Activated CD8-positive, alpha-beta memory T cell treated with anti-CD3 and anti-CD28 coated beads, Interleukin-2, amount 10 ng/mL, durations not matched to agents 7 days and 5 days (primary cell): ENCODE measurements at places on chromosomes 16 and 17. TPM values are rescaled to one million over a fixed set of nuclear protein-coding genes. Genes with fewer than 3 reads are reported as not detected.

GRCh38 chr17:66379996-66380395 is 77.6 kb downstream of the PRKCA start:
- no peak for DNase-seq

DNA sequence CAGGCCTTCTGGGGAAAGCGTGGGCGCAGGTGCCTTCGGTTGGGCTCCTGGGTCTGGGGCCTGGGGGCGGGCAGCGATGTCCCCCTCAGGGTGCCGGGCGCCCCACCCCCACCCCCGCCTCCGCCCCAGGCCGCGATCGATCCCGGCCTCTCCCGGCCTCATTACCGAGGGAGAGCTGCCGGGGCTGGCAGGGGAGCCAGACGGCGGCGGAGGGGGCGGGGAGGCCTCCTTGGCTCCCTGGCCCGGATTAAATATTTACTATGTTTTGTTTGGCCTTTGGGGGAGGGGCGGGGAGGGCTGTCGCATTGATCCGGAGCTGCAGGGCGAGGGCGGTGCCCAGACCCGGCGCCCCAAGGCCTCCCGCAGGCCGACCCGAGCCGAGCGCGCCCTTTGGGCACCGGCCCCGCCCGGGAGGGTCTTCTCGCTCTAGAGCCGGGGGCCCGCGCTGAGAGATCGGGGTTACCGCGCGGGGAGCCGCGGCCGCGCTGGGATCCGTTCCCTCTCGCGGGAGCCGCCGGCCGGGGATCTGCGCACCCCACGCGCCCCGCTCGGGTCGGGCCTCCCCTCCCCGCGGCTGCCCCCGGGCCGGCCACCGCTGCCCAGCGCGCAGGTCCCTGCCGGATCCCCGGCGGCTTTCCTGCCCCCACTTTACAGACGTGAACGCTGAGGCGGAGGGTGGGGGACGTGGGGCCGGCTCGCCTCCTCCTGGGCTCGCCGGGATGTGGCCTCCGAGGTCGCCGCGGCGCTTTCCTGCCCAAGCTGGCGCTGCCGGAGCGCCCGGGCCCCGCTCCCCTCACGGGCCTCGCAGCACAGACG is 27.0 kb downstream of the RTN4RL1 start:
- no peak for DNase-seq

DNA sequence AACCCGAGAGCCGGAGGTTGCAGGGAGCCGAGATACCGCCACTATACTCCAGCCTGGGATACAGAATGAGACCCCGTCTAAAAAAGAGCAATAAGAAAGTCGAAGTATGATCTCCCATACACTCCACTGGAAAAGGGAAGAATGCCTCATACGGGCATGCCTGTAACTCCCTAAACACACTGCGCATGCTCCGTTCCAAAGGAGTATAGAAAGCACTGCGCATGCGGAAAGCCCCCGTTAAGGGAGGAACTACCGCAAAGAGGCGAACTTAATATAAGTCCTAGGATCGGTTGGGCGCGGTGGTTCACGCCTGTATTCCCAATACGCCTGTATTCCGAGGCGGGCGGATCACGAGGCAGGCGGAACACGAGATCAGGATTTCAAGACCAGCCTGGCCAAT is 313.1 kb upstream of the ERCC4 start:
- no peak for DNase-seq

GRCh38 chr16:15509051-15509592 is 74.7 kb downstream of the BMERB1 start:
- peak; percentile 53 for DNase-seq

GRCh38 chr17:20234276-20234675 is 225.1 kb downstream of the SPECC1 start:
- DNase-seq: peak; percentile 89

- no peak for DNase-seq
Observed at GRCh38 chr17:9912121-9913099, 7.3 kb upstream of the RCVRN start.

GRCh38 chr17:981292-981658 is 1.7 kb upstream of the NXN start:
- no peak for DNase-seq

DNA sequence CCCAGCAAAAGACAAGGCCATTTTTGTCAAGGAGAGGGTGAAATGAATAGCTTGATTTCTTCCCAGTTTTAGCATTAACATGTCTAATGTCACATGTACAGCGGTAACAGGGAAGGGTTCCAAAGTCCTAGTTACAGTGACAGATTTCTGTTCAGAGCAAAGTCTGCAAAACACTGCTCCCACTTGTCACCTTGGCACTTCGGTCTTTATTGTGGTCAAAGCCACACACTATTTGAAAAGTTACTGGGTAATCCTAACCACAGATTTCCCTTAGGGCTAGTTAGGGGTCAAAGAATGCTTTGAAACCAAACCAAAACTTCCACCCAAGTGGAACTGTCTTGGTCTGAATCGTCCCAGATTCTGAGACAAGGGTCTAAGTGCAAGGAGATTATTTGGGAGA is 455.6 kb downstream of the HS3ST3B1 start:
- DNase-seq: no peak

- peak; percentile 53 for DNase-seq
Observed at GRCh38 chr17:76562734-76563148, 22.9 kb downstream of the PRCD start.

DNA sequence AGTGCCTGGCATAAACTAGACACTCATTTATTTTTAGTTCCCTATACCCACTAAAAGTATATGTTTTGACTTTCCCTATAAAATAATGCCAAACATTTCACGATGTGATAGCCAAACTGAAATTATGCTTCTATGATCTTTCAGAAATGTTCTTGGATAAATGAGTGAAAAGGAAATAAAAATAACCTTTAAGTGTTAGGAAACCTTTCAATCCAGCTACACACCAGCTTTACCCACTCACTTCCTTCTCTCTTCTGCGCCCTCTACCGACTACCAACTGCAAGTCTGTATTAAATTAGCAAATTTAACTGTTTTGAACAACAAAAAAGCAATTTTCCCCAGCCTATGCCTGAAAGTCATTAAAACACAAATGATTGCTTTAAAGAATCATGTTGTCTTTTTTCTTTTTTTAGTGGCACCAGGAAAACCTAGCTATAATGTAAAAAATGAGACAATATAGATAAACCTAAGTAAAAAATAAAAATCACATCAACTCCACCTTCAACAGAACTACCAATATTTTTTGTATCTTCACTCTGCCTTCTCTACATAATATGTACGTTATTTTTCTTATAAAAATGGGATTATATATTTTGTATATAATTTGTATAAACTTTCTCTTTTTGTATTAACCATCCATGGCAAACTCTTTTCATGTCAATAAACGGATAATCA is 13.2 kb upstream of the TMEM100 start:
- DNase-seq: peak; percentile 54

- DNase-seq: no peak
Observed at GRCh38 chr16:22353191-22353919, 21.1 kb downstream of the CDR2 start.

- DNase-seq: no peak
Observed at GRCh38 chr16:9238346-9238745, 146.9 kb downstream of the HAPSTR1 start.

GRCh38 chr17:4678448-4679026 is 25.4 kb downstream of the PELP1 start:
- peak; percentile 56 for DNase-seq

GRCh38 chr17:27762527-27763305 is 37.6 kb downstream of the NOS2 start:
- peak; percentile 45 for DNase-seq

DNA sequence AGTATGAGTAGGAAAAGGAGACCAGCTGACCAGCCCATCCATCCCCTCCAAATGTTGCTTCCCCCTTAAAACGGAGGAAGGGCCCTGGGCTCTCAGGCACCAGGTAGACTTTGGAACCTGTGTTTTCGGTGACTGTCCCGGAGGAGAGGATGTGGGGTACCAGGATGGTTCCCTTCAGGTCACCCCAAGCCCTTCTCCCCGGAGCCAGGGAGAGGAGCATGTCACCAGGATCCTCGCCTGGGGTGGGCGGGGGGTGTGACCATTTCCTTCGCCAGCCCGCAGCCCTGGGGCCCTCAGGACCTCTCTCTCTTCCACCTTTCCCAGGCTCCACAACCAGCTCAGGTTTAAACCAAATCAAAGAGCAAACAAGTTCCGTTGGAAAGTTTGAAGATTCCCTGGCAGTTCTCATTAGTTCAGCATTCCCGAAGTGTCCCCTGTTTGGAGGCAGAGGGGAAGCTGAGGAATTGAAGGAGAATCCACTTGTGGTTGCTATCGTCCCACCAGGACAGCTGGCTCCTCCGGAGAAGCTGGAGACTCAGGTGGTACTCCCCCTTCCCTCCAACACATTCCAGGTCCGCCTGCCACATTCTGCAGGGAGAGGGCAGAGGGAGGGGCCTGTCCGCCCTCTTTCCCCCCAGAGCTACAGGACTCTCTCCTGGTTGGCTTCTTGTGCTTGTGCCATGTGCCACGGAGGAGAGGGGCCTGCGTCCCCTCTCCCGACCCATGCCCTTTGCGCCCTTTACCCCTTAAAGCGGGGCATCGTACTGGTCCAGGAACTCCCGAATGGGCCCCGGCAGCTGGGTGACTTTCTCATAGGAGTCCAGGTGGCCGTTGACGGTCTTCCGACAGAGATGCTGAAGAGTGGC is 2.0 kb downstream of the SOCS3 start:
- no peak for DNase-seq

- DNase-seq: no peak
Observed at GRCh38 chr16:77289331-77289809, 90.2 kb downstream of the SYCE1L start.

DNA sequence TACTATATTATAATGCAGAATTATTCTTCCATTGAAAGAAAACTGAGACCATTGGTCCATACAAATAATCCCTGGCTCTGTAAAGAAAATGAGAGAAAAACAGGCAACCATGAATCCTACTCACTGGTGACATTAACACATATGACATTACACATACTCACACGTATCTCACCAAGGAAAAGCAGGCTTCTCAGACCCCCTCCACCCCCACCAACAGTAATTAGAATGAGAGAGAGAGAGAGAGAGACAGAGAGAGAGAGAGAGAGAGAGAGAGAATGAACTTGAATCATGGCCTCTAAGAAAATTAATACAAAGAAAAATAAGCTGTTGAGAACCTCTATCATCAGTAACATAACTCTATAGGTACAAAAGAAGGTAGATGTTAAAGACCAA is 132.0 kb downstream of the SNX11 start:
- no peak for DNase-seq

- DNase-seq: no peak
Observed at GRCh38 chr17:14672830-14673229, 371.9 kb downstream of the HS3ST3B1 start.

GRCh38 chr17:13996276-13996675 is 73.0 kb upstream of the COX10 start:
- DNase-seq: no peak

GRCh38 chr17:42155614-42156045 is 841 bp upstream of the RAB5C start:
- DNase-seq: no peak

GRCh38 chr17:32021615-32021955 is 14.4 kb downstream of the LRRC37B start:
- DNase-seq: no peak

DNA sequence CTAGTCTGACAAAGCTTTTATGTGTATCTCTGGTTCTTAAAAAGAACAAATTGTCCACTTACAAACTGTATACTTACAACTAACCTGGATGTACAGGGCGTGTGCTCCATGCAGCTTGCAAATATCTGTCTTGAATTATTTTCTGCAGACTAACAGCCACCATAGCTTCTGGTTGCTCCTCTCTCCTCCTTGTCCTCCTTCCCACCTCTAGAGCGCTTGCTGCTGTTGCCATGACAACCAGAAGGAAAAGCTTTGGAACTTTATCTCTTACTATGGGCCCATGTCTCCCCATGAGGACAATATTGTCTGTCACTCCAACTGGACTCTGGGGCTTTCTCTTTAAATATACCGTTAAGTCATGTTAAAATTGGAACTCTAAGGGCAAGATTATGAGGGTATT is 71.5 kb upstream of the DHX40 start:
- no peak for DNase-seq

DNA sequence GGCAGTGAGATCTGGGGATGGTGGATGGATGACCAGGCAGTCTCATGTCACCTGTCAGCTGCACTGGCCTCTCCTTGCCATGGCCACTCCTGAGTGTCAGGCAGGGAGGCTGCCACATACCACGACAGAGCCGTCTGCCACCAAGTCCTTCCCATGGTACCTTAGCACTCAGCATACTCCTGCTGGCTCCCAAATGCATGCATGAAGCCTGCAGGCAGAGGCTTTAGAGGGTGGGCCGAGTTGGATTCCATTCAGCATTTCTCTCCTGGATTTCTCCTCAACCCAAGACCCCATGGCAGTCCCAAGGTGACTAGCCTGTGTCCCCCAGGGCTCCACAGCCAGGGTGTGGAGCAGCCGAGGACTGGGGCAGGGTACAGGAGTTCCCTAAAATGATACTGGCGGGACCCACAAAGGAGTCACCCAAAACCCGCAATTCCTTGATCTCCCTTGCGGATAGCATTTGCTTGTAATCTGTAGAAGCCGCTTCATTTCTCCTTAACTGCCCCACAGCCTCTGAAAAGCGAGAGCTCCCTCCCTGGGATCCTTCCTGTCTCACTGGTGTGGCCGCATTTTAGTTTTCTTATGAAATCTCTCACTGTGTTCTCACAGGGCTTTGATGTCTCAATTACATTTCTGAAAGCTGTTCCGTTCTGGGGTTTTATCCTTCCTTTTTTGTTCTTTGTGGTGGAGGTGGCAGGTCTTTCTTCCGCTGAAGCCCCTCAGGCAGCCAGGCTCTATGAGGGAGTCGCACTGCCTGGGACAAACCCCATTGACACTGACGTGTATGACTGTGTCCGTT is 141.4 kb downstream of the SOCS1 start:
- DNase-seq: peak; percentile 68

Gene KCNJ12
- total RNA-seq: not detected

Gene RNF112
- 0.14 TPM for total RNA-seq

Gene ADAM11
- total RNA-seq: 0.50 TPM
